Activated CD4-positive, alpha-beta memory T cell treated with anti-CD3 and anti-CD28 coated beads for 36 hours (primary cell): ENCODE measurements at places on chromosomes 5 and 9. TPM values are rescaled to one million over a fixed set of nuclear protein-coding genes. Genes with fewer than 3 reads are reported as not detected.

GRCh38 chr5:124274949-124275348, 471.5 kb downstream of the ZNF608 start:
- H3K4me3 ChIP-seq: no peak overlapping the region
- H3K36me3 ChIP-seq: no peaks in the 10 kb centered on the region
- no peak overlapping the region for H3K27ac ChIP-seq
- DNase-seq: no peak

DNA sequence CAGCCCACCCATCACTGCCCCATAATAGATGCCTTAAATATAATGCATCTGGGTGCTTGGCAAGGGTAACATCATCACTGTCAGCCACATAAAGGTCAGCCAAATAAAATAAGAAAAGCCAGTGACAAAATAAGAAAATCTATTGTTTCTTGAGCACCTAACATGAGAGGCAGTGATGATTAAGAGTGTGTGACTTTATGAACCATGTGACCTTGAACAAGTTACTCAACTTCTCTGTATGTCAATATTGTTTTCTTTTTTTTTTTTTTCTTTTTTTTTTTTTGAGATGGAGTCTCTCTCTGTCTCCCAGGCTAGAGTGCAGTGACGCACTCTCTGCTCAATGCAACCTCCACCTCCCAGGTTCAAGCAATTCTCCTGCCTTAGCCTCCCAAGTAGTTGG, 98.7 kb downstream of the CDK5RAP2 start:
- H3K27ac ChIP-seq: no peak overlapping the region

- H3K27me3 ChIP-seq: peaks cover 9% of the 10 kb centered on the region
- H3K4me3 ChIP-seq: no peak overlapping the region
- H3K4me1 ChIP-seq: no peaks in the 10 kb centered on the region
- H3K36me3 ChIP-seq: no peaks in the 10 kb centered on the region
- H3K27ac ChIP-seq: no peak overlapping the region
Observed at GRCh38 chr5:145874765-145875164, 2.0 kb upstream of the GRXCR2 start.

- H3K27ac ChIP-seq: no peak overlapping the region
- no peak for DNase-seq
- no peaks in the 10 kb centered on the region for H3K36me3 ChIP-seq
- H3K4me3 ChIP-seq: no peak overlapping the region
Observed at GRCh38 chr5:93422652-93423280, 158.3 kb downstream of the NR2F1-AS1 start.

DNA sequence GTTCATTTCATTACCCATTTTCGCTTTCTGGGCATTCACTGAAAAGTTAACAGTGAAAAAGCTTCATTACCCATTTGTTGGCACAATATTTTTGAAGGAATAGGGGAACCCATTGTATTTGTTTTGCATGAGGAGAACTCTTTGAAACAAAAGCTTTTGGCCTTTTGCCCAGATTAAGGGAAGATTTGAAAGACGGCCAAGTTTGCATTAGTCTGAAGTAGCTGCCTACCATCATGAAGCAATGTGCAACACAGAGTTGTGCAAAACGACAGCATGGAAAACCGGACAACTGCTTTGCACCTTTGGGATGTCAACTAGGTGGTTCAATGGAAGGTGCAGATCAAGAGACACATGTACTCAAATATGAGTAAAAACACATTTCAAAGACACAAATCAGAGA, 84.9 kb downstream of the TRPM3 start:
- H3K27ac ChIP-seq: no peak overlapping the region
- H3K4me1 ChIP-seq: no peaks in the 10 kb centered on the region
- no peak for DNase-seq
- no peak overlapping the region for H3K4me3 ChIP-seq
- no peaks in the 10 kb centered on the region for H3K36me3 ChIP-seq

- H3K27ac ChIP-seq: no peak overlapping the region
- H3K36me3 ChIP-seq: peaks cover 4% of the 10 kb centered on the region
- H3K4me1 ChIP-seq: peaks cover 22% of the 10 kb centered on the region
Observed at GRCh38 chr9:37534412-37534811, 41.8 kb downstream of the FBXO10 start.

DNA sequence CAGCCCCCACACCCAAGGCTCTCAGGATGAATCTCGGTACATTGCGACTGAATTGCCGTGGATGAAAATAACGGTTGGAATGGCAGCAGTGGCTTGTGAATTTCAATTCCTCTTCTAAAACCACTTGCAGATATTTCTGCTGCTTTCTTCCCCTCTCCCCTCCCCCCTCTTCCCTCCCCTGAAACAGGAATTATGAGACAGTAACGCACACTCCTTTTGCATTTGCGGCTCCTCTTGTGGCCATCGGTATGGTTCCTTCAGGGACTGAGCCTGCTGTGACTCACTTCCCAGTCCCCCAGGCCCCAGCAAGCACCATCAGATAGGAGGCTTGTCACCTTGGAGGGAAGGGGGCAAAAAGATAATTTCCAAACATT, 9.7 kb downstream of the DCANP1 start:
- H3K27ac ChIP-seq: no peak overlapping the region
- peaks cover 4% of the 10 kb centered on the region for H3K27me3 ChIP-seq
- no peak overlapping the region for H3K4me3 ChIP-seq
- no peaks in the 10 kb centered on the region for H3K4me1 ChIP-seq

ZDHHC11 gene
- 6.2 TPM for total RNA-seq

DNA sequence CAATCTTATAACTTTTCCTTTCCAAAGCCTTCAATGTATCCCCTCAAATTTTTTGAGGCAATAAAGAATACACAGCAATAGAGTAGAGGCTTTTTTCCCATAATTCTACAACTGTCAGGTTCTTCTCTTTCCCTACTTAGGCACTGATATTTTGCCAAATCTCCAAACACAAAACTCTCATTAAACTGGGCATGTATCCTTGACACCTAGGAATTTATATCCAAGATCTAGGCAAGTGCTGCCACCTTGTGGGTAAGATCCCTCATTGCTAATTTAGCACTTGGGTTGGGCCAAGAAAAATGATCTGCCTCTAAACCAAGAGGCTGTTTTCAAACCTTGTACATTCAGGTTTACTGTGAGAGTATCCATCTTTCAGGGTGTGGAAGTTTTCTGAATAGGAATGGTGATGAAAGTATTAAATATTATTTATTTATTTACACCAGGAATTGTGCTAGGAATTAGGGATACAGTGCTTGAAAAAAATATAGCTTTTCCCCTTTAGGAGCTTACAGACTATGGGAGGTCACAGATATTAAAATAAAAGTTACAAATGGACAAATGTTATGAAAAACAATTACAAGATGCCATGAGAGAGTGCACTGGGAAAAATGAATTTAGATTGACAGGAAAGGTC, 17.6 kb downstream of the TSTD2 start:
- H3K27ac ChIP-seq: no peak overlapping the region
- peak; percentile 64 for DNase-seq
- no peaks in the 10 kb centered on the region for H3K27me3 ChIP-seq

SLC1A1 gene
- total RNA-seq: not detected

- DNase-seq: no peak
- no peaks in the 10 kb centered on the region for H3K27me3 ChIP-seq
- peaks cover 16% of the 10 kb centered on the region for H3K36me3 ChIP-seq
- H3K4me3 ChIP-seq: no peak overlapping the region
- H3K4me1 ChIP-seq: no peaks in the 10 kb centered on the region
Observed at GRCh38 chr5:61479850-61480614, 148.0 kb downstream of the ZSWIM6 start.

- H3K27ac ChIP-seq: no peak overlapping the region
- no peak overlapping the region for H3K4me3 ChIP-seq
- H3K4me1 ChIP-seq: no peaks in the 10 kb centered on the region
- no peaks in the 10 kb centered on the region for H3K36me3 ChIP-seq
Observed at GRCh38 chr5:2544003-2544402, 207.5 kb downstream of the IRX2 start.

DNA sequence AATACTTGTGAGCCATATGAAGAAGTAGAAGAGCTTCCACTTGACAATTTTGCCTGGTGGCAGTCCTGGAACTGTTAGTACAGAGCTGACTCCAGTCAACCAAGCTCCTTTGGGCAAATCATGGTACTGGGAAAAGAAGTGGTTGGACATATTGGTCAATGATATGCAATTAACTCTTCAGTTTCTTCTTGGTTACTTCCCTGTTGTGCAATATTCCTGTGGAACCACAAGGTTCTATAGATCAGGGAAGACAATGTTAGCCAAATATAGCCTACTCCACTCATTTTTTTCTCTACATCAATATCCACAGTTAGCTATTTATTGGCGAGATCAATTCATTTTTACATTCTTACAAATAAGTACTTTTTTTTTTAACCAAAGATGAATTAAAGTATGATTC, 14.4 kb upstream of the GDA start:
- H3K27ac ChIP-seq: no peak overlapping the region
- H3K4me3 ChIP-seq: no peak overlapping the region
- no peaks in the 10 kb centered on the region for H3K4me1 ChIP-seq

- DNase-seq: no peak
- peak overlapping the region; percentile 75 for H3K4me3 ChIP-seq
- H3K27me3 ChIP-seq: peaks cover 70% of the 10 kb centered on the region
- H3K36me3 ChIP-seq: peaks cover under 1% of the 10 kb centered on the region
- no peak overlapping the region for H3K27ac ChIP-seq
Observed at GRCh38 chr9:21974343-21974721, 19.9 kb downstream of the CDKN2A start.

PIP5KL1 gene
- 0.94 TPM for total RNA-seq

DOCK2 gene
- total RNA-seq: 191 TPM

- H3K27ac ChIP-seq: no peak overlapping the region
- no peak overlapping the region for H3K4me3 ChIP-seq
- no peak for DNase-seq
Observed at GRCh38 chr9:89751079-89751825, 146.4 kb downstream of the GADD45G start.

OR1N2 gene
- not detected for total RNA-seq

PITX1 gene
- total RNA-seq: 0.14 TPM

FREM1 gene
- total RNA-seq: not detected

GARNL3 gene
- total RNA-seq: 3.9 TPM

DNA sequence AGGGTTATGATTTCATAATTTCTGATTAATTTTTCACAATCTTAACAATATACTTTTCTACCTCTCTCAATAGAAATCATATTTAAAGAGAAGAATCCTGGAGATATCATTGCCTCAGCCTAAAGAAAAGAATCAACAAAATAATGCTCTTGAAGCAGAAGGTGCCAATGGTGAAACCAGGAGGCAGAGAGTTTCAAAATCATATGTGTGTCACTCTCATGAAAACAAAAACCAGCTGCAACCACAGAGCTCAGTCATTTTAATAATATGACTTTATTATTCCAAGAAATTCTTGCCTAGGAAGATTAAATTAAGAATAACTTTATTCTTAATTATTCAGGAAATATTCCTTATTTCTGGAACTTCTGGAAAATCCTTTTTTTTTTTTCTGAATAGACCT, 266.8 kb upstream of the ACTBL2 start:
- H3K4me1 ChIP-seq: peaks cover 3% of the 10 kb centered on the region
- H3K27me3 ChIP-seq: peaks cover 11% of the 10 kb centered on the region
- H3K27ac ChIP-seq: no peak overlapping the region
- no peak overlapping the region for H3K4me3 ChIP-seq
- no peaks in the 10 kb centered on the region for H3K36me3 ChIP-seq

C9orf153 gene
- 0.39 TPM for total RNA-seq

- no peaks in the 10 kb centered on the region for H3K4me1 ChIP-seq
- H3K27ac ChIP-seq: no peak overlapping the region
- no peak overlapping the region for H3K4me3 ChIP-seq
- H3K36me3 ChIP-seq: no peaks in the 10 kb centered on the region
- H3K27me3 ChIP-seq: peaks cover 7% of the 10 kb centered on the region
Observed at GRCh38 chr9:87189006-87189405, 241.7 kb upstream of the GAS1 start.

DNA sequence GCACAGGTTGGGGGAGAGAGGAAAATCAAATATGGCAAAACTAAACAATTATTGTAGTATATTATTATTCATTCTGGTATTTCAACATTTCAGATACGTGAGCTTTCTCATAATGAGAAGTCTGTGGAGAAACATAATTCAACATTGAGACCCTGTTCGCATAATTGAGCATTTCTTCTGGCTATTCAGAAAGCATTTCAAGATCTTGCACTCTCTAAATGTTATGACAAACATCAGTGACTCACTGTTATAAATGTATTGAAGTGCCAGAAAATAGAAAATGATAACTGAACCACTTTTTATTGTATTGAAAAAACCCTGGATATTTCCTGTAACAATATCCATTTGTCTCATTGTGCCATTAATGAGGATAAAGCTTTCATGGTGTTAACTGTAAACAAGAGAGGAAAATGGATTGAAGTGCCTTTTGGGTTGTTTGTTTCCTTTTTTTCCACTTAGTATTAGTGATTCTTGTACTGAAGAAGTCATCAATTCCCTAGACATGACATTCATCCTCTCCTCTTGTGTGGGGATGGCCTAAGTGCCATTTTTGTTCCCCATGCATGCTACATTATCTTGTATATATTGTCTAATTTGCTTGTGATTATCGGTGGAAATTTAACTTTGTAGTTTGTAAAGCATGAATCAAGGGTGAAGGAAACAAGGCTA, 124.6 kb downstream of the CAMK4 start:
- DNase-seq: no peak
- H3K4me3 ChIP-seq: no peak overlapping the region
- H3K27ac ChIP-seq: no peak overlapping the region
- no peaks in the 10 kb centered on the region for H3K27me3 ChIP-seq
- peaks cover 29% of the 10 kb centered on the region for H3K36me3 ChIP-seq

DNA sequence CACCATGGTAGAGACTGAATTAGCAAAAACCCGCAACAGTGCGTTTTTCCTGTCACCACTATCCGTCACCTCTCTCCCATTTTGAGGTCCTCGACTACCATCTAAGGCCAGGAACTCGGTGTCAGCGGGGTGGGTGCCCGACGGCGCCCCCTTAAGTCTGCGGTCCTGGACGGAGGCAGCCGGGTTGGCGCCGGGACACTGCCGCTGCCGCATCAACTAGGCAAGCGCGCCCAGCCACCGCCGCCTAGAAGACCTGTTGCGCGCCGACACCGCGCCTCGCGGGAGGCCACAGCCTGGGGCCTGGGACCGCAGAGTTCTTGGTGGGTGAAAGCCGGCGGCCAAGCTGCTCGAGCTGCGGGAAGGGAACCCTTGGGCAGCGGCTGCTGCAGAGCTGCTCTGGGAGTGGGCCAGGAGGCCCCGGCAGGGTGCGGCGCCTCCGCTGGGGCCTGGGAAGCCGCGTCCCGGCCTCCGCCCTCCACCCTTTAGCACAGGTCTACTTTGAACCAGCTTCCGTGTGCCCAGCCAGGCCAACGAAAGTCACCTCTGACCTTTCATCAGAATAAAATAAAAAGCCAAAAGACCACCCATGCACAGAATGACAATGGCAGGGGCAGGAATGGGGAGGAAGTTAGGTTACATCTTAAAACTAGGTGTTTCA, 3.5 kb downstream of the FOXB2 start:
- H3K4me1 ChIP-seq: peaks cover 31% of the 10 kb centered on the region
- H3K27ac ChIP-seq: no peak overlapping the region
- no peak overlapping the region for H3K4me3 ChIP-seq
- H3K27me3 ChIP-seq: peaks cover 55% of the 10 kb centered on the region
- peaks cover 2% of the 10 kb centered on the region for H3K36me3 ChIP-seq
- no peak for DNase-seq

DNA sequence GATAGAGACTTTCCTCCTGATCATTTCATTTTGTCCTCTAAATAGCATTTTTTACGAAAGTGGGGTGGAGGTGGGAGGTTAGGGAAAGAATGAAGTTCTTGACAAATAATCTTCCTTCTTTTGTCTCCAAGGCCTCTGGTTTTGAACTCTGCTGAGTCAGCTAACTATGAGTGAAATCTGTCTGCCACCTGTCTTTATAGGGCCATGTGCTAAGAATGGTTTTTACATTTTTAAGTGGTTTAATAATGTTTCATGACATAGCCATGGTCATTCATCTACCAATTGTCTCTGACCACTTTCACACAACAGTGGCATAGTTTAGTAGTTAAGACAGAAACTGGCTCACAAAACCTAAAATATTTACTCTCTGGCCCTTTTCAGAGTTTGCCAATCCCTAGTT, 7.6 kb downstream of the MAN2A1 start:
- no peak for DNase-seq
- H3K4me3 ChIP-seq: no peak overlapping the region
- peaks cover 17% of the 10 kb centered on the region for H3K36me3 ChIP-seq
- no peak overlapping the region for H3K27ac ChIP-seq
- no peaks in the 10 kb centered on the region for H3K27me3 ChIP-seq

PTGDS gene
- not detected for total RNA-seq
